Left kidney (tissue), 8 donors: ENCODE measurements at places on chromosomes 3 and 15. TPM values are rescaled to one million over a fixed set of nuclear protein-coding genes. Genes with fewer than 3 reads are reported as not detected.

GRCh38 chr3:71725271-71725991, at the start of gene EIF4E3:
TSS of gene EIF4E3 (minus strand) at chr3:71725402. CDS start at chr3:71725367, 35 bp downstream.
- no peak for DNase-seq

DNA sequence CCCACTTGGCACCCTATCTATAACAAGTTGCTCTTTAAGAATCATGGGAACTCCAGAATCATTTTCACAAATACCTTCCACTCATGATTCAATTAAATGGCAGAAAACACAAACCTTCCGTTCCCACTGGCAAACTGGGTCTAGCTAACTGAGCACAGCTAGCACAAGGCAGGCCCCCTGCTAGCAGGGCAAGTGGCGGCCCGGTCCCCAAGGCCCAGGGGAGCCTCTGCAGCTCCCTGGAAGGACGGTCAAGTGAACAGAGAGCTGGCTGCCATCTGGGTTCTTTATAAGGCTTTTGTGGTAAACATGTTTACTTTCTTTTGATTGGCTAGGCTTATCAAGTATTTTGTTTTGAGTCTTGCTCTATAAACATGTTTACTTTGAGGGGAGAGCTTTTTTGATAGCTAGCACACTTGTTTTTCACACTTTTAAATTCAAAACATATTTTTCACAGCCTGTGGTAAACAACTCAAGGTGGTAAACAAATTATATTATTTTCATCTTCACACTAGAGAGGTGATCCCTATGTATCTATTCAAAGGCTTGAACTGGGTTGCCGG, 81.4 kb downstream of the FOXP1 start:
- DNase-seq: no peak

- DNase-seq: no peak
Observed at GRCh38 chr3:146561879-146562278, 17.5 kb upstream of the PLSCR1 start.

DNA sequence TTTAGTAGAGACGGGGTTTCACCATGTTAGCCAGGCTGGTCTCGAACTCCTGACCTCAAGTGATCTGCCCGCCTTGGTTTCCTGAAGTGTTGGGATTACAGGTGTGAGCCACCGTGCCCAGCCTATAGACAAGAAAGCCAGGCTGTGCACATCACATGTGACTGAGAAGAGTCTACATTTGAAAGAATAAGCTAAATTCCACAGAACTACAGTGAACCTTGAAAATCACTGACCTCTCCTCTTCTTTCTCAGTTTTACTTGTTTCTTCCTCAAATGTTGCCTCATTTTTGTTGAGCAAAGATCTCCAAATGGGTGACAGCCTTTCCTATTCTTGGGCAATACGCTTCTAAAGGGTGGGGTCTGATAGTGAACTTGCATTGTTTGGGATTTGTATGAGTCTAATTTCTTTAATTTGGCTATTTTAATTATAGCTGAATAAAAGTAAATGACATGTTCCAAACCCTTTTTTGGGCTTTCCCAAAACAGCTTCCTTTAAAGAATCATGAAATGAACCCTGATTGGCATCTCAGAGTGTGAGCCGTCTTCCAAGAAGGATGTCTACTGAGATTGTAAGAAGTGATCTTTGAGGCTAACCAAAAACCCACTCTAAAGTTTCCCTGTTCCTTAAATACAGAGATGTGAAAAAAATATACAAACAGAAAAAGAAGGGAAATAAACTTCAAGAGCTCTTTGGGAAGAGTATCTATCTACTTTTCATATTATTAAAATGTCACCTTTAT, 21.6 kb upstream of the SPTBN5 start:
- no peak for DNase-seq

DNA sequence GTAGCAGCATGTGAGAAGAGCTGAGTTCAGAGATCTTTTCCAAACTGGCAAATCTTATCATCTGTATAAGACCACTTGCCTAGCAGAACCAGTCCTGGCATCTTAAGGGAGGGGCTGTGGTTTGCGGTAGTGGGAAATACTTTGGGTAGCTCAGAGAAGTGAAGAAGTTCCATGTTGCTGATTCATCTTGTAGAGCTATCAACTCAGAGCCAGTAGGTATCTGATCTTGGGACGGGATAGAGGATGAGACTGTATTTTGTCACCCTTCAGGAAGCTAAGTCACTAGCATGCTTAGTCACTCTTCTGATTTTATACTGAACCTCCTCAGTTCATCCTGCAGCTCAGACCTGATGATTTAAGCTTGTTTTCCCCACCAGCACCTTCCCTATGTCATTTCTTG, 211.4 kb downstream of the NR1D2 start:
- DNase-seq: no peak

GRCh38 chr15:100043692-100044091, 298.1 kb downstream of the ADAMTS17 start:
- no peak for DNase-seq

DNA sequence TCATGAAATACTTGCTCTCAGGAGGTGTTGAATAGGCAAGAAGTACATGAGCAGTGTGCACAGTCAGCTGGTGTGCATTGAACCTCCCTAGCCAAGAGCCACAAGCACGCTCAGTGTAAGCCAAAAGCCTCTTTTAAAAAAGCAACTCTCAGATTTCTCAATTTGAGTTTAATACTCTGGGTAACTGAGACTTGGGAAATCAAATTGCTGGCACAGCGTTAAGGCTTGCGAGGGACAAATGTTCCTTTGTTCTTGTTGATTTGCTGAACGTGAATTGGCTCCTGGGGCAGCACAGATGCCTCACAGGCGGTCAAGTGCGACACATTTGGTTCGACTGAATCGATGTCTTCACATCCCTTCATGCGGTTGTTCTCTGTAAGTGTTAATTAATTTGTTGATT, at the start of gene FAM240A:
FAM240A (plus strand) TSS at position 202 of the 400 bp plus-strand sequence; CDS start at position 361, 159 bp downstream.
- no peak for DNase-seq

DNA sequence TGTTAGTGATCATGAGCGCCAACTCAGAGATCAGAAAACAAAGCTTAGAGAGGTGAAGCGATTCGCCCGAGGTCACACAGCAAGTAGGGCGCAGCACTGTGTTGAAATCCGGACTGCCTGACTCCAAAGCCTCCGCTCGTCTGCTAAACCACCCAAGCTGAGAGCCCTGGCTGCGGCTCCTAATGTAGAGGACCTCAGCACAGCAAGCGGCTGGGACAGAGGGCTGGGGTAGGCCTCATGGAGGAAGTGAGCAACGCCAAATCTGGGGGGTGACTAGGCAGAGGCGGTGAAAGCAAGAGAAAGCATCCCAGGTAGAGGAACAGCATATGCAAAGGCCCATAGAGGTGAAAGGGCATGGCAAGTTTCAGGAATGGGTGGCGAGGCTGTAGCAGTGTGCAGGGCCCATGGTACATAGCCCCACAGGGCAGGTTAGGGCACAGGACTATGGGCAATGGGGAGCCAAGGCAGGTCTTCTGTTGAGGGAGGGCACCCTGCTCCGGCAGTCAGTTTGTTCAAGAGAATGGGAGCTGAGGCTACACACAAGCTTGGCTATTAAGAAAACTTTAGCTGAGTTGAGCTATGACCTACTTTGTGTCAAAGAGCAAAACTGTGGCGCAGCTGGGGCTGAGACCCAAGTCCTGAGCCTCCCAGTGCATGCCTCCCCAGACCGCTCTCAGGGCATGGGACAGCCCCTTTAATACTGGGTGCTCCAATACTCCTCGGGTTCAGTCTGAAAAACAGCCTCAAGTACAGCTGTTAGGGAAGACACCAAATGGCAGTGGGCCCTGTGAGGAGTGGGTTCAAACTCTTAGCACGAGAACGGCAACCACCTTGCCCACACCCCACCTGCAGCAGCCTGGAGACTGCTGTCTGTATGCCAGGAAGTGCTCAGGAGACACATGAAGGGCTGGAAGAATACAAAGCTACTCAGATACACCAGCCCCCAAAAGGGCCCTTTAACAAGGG, 988 bp upstream of the CFAP92 start:
- DNase-seq: no peak

GRCh38 chr15:48467801-48468200, 136.6 kb downstream of the DUT start:
- DNase-seq: no peak

- DNase-seq: no peak
Observed at GRCh38 chr3:24086206-24086605, 141.1 kb downstream of the NR1D2 start.

DNA sequence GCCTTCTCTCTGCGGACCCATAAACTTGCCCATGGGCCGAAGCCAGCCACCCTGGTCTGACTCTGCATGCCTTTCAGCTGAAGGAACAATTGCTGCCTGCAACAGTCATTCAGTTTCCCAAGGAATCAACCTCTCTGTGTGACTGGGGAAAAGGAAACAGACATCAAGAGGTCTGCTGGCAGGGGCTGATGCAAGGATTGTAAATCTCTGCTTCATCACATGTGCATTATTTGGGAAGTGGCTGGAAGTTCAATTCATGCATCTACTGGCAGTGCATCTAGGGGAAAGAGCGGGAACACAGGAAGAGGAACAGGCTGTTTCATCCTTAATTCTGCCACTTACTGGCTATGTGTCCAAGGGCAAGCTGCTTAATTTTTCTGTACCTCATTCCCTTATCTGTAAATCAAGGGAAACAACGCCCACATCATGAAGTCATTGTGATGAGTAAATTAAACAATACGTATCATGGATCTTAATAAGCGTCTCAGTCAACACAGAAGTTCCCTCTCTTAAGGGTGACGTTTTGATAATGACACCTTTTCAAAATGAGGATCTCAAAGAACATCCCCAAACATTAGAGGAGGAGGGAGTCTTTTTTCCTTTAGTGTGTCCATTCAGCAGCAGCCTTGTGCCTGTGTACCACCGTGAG, 17.4 kb upstream of the ADPGK start:
- no peak for DNase-seq

- no peak for DNase-seq
Observed at GRCh38 chr3:5054098-5054497, 68.0 kb upstream of the ARL8B start.

DNA sequence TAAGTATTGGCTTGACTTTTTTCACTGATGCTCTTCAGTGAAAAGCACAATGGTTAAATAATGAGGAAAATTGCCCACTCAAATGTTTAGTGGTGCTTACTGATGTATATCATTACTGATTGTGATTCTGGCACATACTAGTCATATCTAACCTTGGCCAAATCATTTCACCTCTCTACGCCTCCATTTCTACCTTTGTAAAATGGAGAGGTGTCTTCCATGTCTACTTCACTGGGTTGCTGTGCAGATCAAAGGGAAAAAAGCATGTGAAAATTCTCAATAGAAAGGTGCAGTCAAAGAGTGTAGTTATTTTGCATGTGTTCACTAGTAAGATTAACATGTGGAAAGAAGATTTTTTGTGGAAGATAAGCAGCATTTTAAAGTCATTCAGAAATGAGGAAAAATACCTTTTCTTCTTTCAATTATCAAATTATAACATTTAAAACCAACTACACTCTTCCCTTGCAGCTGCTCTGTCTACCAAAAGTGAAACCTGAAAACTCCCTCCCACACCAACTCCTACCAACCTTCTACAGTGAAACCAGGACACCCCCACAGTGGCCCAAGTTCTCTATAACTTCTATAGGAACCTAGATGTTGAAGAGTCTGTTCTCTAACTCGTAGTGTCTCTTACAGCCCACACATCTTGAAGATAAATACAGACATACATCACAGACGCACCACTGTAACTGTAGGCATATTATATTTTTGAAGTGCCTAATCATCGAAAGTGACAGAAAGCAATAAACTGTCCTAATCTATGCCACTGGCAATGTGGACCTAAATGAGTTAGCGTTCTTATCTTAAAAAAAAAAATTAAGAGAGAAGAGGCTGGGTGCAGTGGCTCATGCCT, 1.4 kb downstream of the CD200R1 start:
- no peak for DNase-seq

Gene GADL1
- polyA plus RNA-seq: 5.1 TPM

Gene ANKRD63
- polyA plus RNA-seq: 0.17 TPM

Gene C3orf20
- 0.32 TPM for polyA plus RNA-seq

Gene SUMF1
- polyA plus RNA-seq: 44.0 TPM

Gene ANKUB1
- 0.52 TPM for polyA plus RNA-seq

Gene BTBD1
- 71.0 TPM for polyA plus RNA-seq

Gene ASB14
- polyA plus RNA-seq: 1.4 TPM
